ENCODE measurements at places on chromosomes 5 and 9.

DNA sequence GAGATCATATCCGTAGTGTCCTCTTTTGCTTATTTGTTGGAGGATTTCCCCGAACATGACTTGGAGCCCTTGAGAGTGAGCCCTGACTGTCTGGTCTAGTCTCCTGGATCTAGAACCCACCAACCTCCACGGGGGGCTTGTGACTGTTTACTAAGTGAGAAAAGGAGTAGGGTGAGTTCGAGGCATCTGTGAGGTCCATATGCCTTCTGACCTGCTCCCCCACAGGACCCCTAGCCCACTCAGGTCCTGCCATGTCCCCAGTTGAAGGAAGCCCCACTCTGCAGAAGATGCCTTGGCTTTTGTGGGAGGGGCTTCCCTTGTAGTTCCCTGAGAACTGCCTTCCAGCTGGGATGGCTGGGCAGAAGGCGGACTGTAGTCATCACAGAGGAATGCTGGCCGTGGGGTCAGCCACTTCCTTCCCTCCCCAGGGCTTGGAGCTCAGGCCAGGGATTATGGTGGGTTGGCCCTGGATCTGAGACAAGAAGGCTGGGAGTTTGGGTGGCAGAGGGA, 7.0 kb upstream of the IRF1 start:
- peak; percentile 56 for DNase-seq

GRCh38 chr9:117718701-117719100, 14.5 kb downstream of the TLR4 start:
- DNase-seq = no peak

DNA sequence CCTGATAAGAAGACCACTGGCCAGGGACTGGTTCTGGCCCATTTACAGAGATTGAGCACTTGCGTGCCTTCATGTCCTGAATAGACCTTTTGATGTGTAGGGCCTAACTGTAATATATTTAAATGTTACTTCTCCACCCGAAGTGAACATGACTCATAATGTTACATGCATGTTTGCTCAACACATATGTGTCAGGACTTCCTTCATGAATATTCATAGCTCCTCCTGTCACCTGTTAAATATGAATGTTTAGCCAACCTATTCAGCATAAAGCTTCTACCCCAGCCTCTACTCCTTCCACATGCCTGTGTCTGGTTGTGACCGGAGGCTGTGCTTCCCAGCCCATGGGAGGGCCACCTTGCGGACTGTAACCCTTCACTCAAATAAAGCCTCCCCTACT, 457.5 kb downstream of the IRX1 start:
- no peak for DNase-seq

- DNase-seq = no peak
Measured at GRCh38 chr9:33471361-33471760, 2.4 kb downstream of the NOL6 start.

- DNase-seq = no peak
Measured at GRCh38 chr5:138946831-138947560, 71.9 kb upstream of the LRRTM2 start.

DNA sequence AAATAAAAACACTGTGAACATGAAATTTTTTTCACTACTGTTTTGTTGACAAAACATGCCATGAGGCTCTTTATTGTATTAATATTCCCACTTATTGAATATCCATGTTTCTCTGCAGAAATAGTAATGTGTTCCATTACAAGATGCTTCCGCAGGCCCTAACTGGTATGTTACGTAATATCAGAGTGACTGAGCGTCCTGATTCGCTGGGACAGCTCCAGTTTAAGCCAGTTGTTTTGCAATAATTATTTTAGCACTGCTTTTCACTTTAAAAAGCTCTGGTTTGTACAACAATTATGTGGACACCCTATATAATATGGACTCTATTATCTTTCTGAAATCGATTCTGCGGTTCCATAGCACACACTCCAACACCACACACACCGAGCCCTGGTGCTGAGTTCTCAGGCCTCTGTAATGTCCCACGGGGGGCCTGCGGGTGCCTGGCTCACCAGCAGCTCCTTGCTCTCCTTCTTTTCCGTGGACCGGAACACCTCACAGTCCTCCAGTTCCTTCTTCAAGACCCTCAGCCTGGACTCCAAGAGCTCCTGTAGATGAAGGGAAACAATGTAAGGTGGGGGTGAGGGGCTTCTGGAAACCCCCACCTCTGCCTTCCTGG, 1.8 kb downstream of the TRIM7 start:
- DNase-seq = no peak

GRCh38 chr5:29114331-29114768, 2076.0 kb upstream of the CDH9 start:
- no peak for DNase-seq

DNA sequence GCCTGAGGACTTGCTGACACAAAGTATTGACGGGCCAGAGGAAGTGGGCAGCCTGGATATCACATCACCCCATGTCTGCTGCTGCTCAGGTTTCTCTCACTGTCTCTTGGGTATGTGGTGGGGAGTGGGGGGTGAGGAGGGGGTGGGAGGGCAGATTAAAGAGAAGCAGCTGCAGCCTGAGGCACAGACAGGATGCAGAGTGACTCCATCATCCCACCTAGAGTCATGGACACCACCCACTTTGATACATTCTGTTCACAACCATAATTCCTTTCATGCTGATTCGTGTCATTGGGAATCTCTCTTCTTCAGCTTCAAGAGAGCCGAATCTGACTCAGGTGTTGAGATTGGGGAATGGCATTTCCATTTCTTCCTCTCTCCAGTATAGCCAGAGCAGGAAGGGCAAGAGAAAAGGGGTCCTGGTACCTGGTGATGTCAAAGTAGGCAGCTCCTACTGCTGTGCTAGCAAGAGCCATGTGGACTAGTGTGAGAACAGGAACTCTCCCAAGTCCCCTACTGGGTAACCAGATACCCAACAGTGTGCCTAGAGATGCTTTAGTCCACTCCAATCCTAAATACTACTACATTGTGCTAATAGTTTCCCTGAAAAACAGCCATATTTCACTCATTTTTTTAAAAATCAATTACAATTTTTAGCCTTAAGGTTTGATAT, 22.4 kb downstream of the GRAMD2B start:
- DNase-seq = no peak

DNA sequence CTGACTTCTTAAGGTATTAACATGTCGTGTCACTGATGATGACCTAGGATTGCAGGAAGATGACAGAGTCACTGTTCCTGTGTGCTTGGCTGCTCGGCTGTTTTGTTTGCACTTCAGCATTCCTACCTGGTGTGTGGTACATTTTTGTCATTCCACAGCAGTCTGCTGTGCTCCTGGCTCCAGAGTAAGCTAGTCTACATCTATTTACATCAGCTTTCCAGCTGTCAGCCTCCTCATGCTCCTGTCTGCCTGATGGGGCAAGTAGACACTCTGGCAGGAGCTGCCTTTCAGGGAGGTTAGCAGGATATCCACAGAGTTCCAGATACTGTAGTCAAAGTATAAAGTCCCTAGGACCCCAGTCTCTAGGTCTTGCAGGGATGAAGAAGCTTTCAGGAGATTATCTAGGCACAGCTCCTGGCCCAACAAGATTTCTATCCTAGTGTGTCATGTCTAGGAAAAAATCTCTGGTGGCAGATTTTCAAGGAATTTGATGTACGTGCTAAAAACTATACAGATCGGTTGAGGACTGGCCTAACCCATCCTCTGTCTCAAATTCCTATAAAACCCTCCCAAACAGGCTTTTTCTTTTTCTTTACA, 28.4 kb downstream of the RUSC2 start:
- no peak for DNase-seq

DNA sequence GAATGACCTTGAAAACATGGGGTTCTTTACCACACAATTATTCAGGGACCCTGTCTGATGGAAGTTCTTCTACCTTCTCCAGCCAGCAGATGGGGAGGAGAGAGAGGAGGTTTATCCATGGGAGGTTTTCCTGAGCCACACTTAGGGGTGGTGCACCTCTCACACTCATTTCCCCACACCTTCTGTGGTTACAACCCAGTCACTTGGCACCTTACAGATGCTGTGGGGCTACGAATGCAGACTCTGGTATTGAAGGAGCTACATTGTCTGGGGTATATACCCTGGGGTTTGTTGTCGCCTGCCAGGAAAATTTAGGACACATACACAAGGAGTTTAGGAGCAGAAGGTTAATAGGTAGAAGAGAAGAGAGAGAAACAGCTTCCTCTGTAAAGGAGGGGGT, 67.5 kb downstream of the F2RL2 start:
- DNase-seq = no peak

DNA sequence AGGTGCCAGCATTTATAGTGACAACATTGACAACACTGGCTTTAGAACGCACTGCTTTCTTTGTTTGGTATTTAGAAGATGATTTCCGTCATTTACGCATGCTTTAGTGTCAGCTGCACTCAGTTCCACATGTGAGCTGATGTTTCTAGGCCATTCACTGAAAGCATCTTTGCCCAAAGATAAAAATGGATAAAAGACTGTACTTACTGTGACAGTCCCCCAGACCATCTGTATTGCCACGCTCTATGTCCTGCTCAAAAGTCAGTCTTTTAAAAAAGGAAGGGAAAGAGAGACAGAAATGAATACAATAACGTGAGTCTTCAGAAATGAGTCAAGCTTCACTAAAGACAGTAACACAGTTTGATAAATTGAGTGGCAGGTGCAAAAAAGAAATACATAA, 99.3 kb downstream of the SEMA6A start:
- DNase-seq = no peak

GRCh38 chr5:158923799-158924551, 175.7 kb downstream of the EBF1 start:
- DNase-seq = no peak

DNA sequence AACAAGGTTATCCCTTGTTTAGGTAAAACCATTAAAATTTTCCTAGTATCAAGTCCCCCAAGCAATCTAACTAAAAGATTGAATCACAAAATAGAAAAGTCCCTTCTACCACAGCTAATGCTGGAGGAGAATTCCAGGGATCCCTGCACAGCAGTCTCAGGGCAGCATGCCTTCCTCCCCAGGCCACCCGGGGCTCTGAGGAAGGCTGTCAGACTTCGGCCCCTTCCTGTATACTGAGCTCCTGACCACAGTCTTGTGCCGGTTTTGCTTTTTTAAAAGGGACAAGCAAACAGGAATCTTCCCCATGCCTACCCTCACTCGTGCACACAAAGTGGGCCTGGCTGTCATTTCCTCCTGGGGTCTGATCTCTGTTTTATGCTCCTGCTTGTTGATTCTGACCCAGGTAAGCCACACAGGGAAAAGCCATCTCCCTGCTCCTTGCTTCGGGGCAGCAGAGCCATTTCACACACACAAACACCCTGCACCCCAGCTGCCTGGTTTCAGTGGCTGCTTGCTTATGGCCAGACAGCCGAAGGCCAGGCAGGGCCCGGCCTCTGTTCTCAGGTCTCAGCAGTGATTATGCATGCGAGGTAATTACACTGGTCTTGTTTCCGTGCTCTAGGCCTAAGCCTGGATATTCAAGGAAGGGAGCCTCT, 211.9 kb downstream of the NXNL2 start:
- no peak for DNase-seq

GRCh38 chr9:21104787-21105186, 27.0 kb upstream of the IFNB1 start:
- no peak for DNase-seq

GRCh38 chr5:59955241-59955640, 61.7 kb upstream of the PDE4D start:
- no peak for DNase-seq

GRCh38 chr5:142342128-142342981, 17.5 kb upstream of the SPRY4 start:
- no peak for DNase-seq

- no peak for DNase-seq
Measured at GRCh38 chr9:137083394-137084004, 3.3 kb upstream of the MAN1B1 start.

DNA sequence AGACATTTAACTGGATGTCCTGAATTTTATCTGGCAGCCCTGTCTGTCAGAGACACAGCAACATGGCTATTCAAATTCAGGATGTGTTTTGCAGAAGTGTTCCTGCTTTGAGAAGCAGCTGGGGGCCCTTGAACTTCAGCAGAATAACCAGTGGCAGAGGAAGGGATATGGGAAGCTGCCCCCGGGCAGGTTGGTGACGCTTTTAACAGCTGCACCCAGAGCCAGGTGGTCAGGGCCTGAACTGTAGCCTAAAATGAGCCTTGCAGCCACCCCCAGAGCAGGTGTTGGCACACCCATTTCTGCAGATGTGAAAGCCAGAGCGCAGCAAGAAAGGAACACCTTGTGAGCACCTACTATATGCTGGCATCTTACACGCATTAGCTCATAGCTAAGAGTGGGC, 128.7 kb upstream of the BOD1 start:
- no peak for DNase-seq

DNA sequence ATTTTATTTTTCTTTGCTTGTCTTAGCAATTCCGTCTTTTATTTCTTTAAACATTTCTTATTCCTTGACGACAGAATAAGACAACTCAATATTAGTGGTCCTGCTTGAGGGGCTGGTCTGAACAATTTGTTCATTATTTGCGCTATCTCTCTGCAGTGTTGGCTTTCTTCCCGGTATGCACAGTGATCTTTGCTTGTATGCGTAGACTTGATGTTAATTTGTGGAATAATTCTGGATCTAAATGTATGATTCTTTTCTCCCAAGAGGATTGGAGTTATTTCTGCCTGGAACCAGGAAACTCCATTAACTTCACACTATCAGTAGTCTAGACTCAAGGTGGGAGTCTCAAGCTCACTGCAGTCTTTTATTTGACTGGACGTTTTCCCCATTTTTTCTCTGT, 80.4 kb downstream of the KDM4C start:
- no peak for DNase-seq

DNA sequence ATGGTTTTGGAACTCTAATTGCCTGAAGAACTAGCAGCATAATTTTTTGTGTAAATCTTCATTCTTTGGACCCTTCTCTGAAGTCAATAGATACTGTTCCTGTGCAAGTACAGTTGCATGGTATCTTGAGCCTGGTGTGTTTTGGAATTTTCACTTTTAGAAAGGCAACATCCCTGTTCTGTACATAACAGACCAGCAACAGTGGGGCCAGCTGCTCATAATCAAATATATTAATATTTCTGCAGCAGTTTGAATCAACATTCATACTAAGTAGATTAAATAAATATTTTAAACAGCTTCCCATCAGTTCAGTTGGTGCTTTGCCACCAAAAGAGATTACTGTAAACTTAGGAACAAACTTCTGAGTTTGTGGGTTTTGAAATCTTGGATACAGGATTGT, 97.9 kb downstream of the CD180 start:
- no peak for DNase-seq

GRCh38 chr5:116063950-116064349, 20.9 kb upstream of the COMMD10 start:
- no peak for DNase-seq

GRCh38 chr5:143135832-143136551, 267.5 kb downstream of the NR3C1 start:
- DNase-seq = no peak

DNA sequence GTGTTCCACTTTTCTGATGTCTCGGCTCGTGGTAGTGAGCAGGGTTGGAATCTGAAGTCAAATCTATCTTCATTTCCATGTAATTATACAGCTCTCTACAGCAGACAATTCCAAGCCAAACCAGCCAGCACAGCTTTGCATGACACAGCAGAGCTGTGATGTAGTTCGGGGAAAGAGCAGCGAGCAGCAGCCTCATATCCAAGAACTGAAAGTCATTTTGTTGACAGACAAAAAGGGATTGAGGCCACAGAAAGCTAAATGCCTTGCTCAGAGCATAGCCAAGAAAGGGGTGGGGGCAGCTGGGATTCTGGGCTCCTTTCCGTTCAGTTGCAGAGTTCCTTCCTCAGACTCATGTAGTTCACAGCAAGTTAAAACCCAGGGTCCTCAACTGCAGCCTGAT, 32.1 kb downstream of the LCP2 start:
- peak; percentile 75 for DNase-seq

Data from right forelimb (tissue), 1 donor.